AG04450 (cell line): ENCODE measurements at places on chromosomes 4 and X.

DNA sequence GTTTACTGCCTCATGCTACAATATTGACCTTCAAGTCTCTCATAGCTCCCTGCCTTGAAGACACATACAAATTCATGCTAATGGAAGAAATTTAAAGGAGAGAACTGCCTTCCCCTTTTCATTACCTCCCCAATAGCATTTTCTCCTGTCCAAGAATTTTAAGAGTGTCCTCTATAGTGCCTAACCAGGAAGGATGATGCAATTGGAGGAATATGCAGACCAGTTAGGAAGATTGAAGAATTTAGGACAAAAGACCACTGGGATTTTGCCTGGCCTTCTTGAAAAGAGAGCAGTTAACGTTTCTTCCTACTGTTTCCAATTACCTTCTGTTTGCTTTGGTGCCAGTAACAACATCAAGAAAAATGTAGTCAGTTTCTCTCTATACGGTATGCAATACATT is 443.9 kb downstream of the INPP4B start:
- DNase-seq: no peak

DNA sequence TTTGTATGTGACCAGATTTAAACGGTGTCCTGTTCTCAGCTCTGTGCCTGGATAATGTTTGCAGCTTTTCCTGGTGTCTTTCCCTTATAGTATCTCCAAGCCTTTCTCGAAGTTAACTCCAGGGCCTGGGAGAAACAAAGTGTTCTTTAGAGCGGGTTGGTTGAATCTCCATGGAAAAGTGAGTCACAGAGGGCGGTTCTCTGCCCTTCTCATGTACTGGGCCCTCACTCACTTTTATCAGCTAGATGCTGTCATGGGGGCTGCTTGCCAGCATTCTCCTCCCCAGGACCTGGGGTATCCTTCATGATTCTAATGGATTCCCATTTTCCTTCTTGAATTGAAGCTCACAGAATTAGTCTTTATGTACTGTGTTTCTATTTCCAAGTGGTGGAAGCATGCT is 46.1 kb upstream of the MAGEC2 start:
- DNase-seq: no peak

- no peak for DNase-seq
Observed at GRCh38 chr4:183229397-183229796, 90.7 kb downstream of the CLDN22 start.

DNA sequence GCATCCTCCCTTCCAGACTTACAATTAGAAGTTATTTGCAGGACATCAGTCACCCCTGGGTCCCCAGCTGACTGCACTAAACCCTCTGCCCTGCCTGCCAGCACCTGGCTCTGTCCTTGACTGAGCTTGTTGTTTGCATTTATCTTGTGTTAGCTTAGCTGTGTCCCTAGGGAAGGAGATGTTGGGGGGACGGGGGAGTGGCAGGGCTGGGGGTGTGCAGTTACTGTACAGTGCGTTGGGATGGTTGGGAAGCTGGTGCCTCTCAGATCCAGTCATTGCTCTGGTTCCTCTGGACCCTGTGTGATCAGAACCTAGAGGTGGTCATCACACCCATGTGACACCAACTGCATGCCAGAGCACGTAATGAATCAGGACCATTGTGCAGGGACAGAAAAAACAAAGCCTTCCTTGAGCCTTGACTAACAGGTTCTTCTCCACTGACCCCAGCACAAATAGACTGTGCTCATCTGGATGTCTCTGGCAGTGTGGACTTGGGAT is 32.7 kb upstream of the PROM1 start:
- DNase-seq: no peak

GRCh38 chr4:118953276-118953675 is 64.6 kb downstream of the SYNPO2 start:
- DNase-seq: no peak

DNA sequence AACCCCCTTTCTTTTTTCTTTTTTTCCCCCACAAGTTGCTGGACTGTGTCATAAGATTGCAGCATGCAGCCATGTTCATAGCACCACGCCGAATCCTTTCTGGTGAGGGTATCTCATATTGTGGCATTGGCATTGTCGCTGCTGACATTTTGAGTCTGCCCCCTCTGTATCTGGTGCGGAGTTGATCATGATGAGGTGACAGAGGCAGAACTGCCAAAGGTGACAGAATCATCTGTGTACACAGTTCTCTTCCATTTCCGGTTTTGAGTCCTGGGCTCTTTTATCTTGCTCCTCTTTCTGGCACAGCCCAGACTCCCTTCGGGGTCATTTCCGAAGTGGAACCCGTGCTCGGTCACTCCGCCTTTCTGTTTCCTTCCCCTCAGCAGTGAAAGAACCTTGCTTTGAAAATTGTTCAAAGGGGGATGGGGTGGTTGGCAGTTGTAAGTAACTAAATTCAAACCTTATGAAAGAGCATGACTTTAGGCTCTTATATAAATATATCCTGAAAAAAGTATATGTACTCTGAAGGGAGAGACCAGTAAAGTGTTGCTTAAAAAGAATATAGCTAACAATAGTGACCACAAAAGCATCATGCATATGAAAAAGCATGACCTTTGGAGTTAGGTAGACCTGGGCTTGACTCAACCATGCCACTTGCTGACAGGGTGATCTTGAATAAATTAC is 55.0 kb upstream of the BMP2K start:
- no peak for DNase-seq

DNA sequence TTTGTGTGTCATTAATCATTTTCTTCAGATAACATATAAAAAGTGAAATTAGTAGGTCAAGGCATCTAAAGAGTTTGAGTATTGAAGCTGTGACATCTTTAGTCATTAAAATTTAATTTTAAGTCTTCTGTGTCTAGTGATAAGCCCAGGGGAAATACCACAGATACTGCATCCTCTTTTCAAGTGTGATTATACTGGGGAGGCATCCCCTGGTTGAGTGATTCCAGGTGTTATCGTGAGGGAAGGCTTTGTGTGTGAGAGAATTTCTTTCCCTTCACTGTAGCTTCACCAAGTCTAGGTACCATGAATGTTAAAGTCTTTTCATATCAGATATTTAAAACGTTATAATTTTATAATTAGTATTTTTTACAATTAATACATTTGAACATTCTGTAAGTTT is 193.4 kb downstream of the FRAS1 start:
- no peak for DNase-seq

DNA sequence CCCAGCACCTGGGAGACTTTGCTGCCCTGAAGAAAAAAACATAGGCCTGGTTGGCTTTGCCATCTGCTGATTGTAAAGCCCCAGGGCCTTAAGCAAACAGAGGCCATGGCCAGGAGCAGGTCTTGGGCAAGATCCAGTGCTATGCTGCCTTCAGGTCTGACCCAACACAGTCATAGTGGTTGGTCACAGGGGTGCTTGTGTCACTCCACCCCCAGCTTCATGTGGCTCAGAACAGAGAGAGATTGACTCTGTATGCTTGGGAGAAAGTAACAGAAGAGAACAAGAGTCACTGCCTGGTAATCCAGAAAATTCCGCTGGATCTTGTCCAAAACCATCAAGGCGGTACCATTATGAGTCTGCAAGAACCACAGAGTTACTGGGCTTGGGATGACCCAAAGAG is 24.4 kb upstream of the SMARCA5 start:
- no peak for DNase-seq
